ENCODE measurements at places on chromosomes 6 and 20.
A peak's percentile ranks its signal among the peaks of the same experiment; 100 is the strongest.

DNA sequence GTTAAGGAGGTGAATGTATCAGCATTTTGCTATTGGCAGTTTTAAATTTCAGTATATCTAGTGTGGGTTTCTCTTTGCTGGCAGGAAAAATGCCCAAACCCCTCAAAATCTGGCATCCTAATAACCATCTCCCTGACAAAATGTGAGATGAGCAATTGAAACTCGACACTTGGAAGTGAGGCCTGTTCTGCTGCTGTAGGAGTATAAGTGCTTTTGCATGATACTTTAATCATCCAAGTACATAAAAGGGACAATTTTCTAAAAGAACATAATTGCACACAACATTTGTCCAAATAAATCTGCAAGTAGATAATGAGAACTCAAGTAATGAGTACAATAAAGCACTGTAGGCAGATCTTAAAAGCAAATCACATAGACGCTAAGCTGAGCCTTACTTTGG is 36.5 kb downstream of the LAMP5 start:
- DNase-seq: no peak

- no peak for DNase-seq
Observed at GRCh38 chr6:56246881-56247653, at the start of gene COL21A1. Gene COL21A1, minus strand, starts transcription at chr6:56247580. Its CDS starts 64,962 bp downstream, at chr6:56182618.

DNA sequence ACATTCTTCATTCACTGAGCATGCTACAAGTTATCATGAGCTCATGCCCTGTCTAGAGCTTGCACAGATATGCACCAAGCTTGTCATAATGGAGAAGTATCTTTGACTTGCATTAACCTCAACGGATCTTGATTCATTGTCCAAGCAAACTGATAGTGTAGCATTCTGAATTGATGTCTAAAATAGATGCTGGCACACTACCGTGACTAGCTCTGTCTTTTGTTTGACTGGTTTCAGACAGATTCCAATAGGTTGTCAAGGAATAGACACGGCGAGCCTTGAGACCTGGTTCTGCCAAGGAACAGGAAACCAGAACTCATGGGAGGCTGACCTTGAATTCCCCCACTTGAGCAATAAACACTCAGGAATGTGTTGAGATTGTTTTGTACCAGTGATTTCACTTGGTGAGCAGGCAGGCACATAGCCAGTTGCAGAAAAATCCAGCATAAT is 1153.1 kb upstream of the GJE1 start:
- no peak for DNase-seq

DNA sequence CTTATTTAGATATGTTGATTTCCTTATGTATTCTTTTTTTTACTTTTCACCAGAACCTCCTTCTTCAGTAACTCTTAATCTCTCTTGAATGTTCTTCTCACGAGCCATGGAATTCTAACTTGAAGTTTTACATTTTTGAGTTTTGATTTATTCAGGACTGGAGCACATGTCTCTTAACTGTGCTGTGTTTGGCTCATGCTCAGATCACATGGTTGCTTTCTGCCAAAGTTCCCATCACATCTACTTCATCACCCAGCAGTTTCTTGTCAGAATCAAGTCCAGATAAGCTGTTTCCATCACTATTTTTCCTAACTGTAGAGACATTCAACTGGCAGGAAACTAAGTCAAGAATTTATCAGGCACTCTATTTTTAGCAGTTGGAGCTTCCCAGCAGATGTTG is 31.7 kb downstream of the SLC35A1 start:
- no peak for DNase-seq

DNA sequence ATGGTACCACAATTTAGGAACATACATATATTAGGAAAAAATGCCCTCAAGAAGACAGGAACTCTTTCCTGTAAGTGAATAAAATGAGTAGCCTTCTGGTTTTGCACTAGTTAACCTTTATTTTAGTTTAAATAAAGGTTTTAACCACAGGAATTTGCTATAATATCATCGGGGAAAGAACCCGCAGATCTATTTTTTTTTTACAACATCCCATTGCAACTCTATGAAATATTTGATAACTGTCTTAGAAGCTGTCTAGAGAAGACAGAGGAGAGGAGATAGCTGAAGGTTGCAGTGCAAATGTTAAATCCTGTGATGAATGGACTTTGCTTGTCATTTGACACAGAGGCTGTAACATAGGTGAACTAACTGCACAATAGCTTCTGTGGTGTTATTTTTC is 69.5 kb downstream of the TINAG start:
- no peak for DNase-seq

GRCh38 chr20:1478566-1478965 is 11.9 kb upstream of the NSFL1C start:
- DNase-seq: no peak

GRCh38 chr6:89360415-89360999 is 8.0 kb upstream of the UBE2J1 start:
- no peak for DNase-seq

GRCh38 chr6:163468738-163469137 is 54.2 kb downstream of the QKI start:
- no peak for DNase-seq

GRCh38 chr6:85449818-85450759 is at the start of gene NT5E:
Gene NT5E, plus strand, starts transcription at chr6:85450083. Its CDS starts 57 bp downstream, at chr6:85450140.
- DNase-seq: no peak

GRCh38 chr6:73984571-73985210 is 288.7 kb downstream of the CD109 start:
- no peak for DNase-seq

DNA sequence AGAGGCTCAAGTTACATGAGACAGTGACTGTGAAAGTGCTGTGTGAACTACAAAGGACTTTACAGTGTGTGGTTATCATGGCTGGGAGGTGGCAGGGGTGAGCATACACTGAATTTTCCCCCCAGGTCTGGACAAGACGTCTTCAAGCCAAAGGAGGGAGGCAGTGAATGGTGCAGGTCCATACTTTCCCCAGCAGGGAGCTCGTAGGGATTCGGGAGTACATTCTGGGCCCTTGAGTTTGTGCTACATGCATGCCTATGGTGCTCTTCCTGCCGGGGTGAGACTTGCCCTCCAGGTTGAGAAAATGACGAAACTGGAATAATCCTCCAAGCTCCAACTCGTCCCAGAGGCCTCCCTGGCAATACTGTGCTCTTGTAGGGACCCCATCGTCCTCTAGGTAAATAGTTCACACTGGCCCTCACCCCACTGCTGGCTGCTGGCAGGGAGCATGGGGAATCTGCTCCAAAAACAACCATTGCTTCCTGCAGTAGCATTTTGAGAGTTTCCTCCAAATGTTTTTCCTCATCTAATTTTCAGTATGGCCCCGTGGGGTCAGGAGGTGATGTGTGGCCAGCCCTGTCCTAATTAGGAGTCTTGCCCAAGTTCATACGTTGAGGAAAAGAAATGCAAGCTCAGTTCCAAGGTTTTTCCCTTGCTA is 57.6 kb downstream of the ZNF831 start:
- no peak for DNase-seq

DNA sequence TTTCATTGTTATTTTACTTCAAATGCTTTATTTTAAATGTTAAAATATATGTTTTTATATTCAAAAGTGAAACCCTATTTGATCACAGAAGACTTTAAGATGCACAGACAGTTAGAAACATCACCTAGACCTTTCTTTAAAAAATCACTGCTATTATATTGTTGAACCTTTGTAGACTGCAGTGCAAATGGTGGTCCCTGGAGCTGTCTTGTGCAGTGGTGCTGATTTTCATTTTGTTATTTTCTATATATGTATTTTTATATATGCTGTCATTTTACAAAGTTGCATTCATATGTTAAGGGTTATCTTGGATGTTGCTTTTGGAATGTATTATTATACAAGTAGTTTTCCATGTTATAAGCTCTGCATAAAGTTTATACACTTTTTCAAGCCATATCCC is 18.7 kb upstream of the HLA-B start:
- no peak for DNase-seq

DNA sequence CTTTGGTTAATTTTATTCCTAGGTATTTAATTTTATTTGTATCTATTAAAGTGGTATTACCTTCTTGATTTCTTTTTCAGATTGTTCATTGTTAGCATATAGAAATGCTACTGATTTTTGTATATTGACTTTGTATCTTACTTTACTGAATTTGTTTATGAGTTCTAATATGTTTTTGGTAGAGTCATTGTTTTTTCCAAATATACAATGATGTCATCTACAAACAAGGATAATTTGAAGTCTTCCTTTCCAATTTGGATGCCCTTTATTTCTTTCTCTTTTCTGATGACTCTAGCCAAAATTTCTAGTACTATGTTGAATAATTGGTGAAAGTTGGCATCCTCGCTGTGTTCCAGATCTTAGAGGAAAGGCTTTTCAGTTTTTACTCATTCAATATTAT is 43.0 kb upstream of the HMGCLL1 start:
- DNase-seq: no peak

GRCh38 chr20:62220666-62221568 is 839 bp upstream of the HRH3 start:
- DNase-seq: no peak

DNA sequence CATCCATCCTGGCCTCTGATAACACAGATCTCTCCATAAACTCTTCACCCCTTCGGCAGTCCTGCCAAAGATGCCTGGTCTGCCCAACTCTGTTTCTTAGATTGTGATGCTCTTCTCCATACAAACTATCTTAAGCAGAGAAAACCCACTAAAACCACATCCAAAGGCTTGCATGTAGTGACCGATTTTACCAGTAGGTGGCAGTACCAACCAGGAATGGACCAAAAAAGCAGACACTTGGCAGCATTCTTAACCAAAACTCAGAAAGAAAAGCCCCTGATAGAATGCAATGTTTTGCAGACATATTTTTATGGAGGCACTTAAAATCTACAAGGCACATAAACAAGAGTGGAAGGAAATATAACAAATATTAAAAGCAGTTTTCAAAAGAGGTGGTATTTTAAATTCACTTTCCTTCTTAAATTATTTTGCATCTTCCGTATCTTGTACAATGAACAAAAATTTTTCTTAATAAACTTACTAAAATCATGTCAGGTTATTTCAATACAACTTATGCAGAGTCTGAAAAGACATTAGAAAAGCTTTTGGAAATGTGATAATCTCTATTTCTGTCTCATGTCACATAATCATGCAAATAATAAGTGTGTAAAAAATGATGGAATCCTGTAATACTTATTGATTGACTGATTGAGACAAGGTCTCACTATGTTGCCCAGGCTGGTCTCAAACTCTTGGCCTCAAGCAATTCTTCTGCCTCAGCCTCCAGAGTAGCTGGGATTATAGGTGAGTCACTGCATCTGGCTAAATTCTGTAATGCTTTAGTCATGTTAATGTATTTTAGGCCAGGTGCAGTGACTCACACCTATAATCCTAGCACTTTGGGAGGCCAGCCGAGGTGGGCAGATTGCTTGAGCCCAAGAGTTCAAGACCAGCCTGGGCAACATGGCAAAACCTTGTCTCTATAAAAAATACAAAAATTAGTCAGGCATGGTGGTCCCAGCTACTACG is 29.4 kb downstream of the LRP11 start:
- peak; percentile 41 for DNase-seq

- DNase-seq: no peak
Observed at GRCh38 chr6:169365567-169366257, 112.1 kb upstream of the THBS2 start.

GRCh38 chr20:16445482-16445881 is 127.8 kb downstream of the KIF16B start:
- DNase-seq: no peak

DNA sequence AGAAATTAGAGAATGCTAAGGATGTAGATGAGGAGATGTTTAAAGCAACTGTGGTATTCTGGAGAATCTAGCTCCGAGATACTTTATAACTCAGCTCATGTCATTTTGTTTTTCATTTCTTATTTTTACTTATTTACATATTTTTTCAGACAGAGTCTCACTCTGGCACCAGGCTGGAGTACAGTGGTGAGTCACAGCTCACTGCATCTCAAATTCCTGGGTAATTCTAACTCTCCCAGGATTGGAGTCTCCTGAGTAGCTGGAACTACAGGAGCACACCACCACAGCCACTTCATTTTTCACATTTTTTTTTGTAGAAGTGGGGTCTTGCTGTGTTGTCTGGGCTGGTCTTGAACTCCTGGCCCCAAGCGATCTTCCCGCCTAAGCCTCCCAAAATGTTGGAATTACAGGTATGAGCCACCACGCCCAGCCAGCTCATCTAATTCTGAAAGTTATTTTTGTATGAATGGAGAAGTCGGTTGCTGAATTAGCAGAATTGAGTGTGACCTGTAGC is 94.3 kb upstream of the FAM8A1 start:
- DNase-seq: no peak

- DNase-seq: no peak
Observed at GRCh38 chr20:42915081-42915480, 274.6 kb downstream of the PTPRT start.

GRCh38 chr6:73134588-73134987 is 90.7 kb downstream of the KHDC1L start:
- no peak for DNase-seq

Data from NCI-H1048 (cell line).